Stomach (tissue), 19 donors: ENCODE measurements at places on chromosomes 12 and 14.

DNA sequence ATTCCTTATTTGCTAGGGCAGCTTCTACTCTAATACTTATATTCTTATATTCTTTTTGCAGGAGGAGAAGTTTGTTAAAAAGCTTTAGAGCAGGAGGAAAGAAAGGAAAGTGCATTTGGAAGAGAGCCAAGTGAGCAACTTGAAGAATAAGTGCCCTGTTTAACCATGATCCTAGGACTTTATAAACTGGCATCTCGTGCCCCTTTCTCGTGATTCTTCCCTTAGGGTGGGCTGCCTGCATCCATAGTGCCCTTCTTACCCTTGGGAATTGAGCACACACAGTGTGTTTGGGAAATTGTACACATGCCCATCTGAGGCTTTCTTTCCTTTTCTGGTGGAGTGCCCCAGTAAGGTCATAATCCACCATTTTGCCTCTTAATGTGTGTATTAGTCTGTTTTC, 141.9 kb downstream of the NUBPL start:
- no peak for DNase-seq

DNA sequence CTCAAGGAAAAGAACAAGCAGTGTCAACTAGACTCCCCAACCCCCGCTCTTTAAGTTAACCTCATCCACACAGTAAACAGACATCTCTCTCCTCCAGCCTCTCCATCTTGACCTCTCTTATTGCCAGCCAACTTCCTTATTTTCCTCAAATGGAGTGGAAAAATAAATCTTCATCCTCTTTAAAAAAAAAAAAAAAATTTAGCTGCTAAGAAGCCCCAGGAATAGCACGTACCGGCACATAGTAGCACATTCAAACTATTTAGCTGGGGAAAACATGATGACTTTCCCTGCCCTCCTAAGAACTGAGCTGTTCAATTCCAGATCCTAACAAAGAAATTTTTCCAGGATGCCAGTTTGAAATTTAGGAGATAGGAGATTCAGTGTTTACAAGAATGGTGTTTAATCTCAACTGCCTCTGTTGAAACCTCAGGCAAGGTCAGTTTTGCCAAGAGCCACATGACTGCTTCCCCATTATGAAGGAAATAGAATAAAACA, 90.8 kb downstream of the EPS8 start:
- no peak for DNase-seq

GRCh38 chr14:49945448-49946319, 52.8 kb downstream of the ARF6 start:
- no peak for DNase-seq

DNA sequence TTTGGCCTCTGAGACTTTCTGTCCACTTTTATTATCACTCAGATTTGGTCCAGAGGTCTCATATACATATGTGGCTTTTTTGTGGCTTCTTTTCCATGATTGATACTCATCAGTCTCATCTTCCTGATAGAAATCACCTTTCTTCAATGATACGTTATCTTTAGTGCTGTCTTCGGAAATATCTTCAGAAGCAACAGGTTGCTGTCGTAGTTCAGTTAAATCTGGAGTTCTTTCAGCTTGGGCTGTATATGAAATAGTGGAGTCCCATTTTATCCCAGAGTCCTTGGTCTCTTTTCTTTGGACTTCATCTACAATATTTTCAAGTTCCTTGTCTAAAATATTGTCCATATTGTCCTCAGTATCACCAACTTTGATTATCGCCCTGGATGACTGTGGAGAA, 41.0 kb downstream of the FAM186A start:
- DNase-seq = no peak

GRCh38 chr12:65368055-65368454, 89.6 kb downstream of the MSRB3 start:
- DNase-seq = no peak

DNA sequence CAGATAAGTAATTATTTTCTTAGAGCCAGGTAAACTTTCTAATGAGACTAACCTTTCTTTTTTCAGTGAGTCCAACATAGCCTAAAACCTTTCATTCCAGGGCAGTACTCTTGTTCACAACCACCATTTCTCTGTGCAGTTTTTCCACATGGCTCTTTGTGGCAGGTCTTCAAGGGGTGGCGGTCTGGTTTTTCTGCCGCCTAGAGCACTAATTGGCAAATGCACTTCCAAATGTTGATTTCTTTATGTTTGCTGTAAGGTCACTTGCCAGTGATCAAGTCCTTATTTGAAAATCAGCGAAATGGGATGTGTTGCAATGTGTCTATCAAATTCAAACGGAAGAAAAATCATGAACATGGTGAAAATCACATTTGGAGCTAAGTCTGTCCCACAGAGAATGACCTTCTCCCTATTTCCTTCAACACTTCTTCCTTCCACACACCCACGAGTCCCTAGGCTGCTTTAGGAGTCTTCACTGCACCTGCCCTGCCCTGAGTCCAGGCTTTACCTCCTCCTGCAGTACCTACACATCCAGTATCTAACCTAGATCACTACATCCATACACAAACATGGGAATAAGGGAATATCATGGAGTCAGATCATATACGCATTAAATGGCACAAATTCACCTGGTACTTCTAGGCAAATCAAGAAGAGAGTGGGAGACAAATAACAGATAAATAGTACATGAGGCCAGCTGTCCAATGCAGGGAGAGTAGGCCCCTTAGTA, 1.9 kb downstream of the SRGAP1 start:
- no peak for DNase-seq

DNA sequence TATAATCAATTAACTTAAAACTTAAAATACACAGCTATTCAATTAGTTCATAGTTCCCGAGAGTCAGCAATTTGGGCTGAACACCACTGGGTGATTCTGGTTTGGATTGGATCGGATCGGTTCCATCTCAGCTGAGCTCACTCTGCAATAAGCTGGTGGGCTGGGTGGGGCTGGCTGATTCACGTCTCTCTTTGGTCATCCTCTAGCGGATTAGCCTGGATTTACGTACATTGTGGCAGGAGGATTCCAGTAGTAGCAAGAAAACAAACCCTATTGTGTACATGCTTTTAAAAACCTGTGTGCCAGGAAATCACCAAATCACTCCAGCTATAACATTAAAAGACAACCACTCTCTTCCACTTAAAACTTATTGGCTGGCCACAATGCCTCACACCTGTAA, 3.2 kb upstream of the CLEC4C start:
- DNase-seq = no peak
